ENCODE measurements at places on chromosomes 2 and 18.

- no peak for DNase-seq
These were observed 54.1 kb downstream of the C1QL2 start for GRCh38 chr2:119104414-119104813.

- no peak for DNase-seq
These were observed 644.2 kb upstream of the SETBP1 start for GRCh38 chr18:44036501-44036900.

DNA sequence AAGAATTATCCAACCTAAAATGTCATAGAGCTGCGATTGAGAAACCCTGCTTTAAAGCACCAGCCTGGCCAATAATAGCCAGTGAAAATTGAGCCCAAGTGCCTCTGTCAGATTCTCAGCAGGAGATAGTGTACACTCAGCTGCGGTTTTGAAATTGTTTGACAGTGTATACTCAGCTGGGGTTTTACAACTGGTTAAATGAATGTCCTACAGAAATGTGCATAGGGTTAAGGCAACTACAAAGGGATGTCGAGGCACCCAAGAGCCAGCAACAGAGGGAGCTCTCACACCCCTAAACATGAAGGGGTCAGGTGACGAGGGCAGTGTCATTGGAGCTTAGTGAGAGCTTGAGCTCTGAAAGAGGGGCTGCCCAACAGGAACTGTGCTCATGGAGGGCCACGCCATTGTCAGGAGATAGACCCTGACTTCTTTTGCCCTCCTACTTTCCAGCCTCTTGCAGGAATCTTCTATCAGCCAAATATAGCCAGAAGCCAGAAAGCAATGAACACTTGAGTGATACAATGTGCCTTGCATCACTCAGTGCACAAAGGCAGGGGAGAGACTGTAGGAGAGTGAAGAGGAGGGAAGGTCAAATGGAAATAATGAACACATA is 15.1 kb downstream of the ACTG2 start:
- peak; percentile 88 for DNase-seq

DNA sequence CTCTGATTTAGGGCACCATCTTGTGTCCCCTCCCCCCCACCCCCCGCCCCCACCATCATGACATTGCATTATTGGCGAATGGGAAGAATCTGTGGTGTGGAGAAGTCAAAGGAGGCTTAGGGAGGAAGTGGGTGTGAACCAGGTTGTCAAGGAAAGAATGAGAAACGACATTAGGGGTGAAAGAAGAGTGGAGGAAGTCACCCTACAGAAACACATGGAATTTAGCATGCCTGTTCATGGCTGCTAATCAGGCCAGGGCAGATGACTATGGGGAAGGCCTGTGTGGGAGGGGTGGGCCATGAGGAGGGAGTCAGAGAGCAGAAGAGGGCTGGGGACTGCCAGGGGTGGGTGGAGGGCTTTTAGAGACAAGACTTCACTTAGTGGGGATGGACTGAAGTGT is 81.6 kb downstream of the AOX1 start:
- no peak for DNase-seq

DNA sequence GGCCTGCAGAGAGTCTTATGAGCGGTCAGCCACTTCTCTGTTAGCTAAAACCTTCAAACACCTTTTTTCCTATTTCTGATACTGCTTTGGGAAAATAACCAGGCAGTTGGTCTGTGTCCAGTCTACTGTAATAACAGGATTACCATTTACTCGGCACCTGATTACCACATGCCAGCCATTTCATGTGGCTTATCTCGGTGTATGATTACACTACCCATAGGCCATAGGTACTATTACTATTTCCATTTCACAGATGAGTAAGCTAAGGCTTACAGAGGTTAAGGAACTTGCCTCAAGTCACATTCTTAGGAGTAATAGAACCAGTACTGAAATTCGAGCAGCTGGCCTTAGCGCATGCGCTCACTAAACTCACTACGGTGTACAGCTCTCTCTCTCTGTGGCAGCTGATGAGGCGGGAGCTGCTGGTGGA is 147.2 kb upstream of the L3MBTL4 start:
- DNase-seq = no peak

DNA sequence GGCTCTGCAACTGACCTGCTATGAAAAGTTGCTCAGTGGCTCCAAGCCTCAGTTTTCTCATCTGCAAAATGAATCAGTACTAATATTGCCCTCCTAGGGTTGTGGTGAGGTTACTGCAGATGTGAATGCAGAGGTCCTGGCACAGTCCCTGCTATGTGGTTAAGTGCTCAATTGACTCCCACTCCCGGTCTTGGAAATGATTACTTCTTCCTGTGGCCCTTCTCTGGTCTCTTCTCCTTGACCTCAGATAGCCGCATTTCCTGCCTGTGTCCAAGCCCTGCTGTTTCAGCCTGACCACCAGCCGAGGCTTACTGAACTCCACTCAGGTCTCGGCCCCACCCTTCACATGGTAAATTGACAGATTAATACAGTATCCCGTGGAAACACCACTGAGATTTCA is 26.3 kb downstream of the CNGA3 start:
- DNase-seq = no peak

- DNase-seq = no peak
These were observed 33.6 kb downstream of the USP40 start for GRCh38 chr2:233532971-233533370.

GRCh38 chr2:60936757-60937156 is 55.4 kb downstream of the REL start:
- no peak for DNase-seq

DNA sequence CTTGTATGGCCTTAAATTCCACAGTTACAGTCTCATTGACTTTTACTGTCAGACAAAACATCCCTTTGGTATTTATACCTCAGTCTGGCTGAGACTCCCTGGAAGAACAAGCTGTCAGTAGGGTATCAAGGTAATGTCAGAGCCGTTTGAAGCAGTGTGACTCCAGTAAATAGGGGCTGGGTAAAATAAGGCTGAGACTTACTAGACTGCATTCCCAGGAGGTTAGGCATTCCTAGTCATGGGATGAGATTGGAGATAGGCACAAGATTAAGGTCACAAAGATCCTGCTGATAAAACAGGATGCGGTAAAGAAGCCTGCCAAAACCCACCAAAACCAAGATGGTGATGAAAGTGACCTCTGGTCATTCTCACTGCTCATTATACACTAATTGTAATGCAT is 219.5 kb upstream of the SKOR2 start:
- no peak for DNase-seq

- no peak for DNase-seq
These were observed 164.1 kb downstream of the TMEM247 start for GRCh38 chr2:46643493-46643892.

GRCh38 chr2:233342301-233342700 is 12.0 kb upstream of the DGKD start:
- no peak for DNase-seq

DNA sequence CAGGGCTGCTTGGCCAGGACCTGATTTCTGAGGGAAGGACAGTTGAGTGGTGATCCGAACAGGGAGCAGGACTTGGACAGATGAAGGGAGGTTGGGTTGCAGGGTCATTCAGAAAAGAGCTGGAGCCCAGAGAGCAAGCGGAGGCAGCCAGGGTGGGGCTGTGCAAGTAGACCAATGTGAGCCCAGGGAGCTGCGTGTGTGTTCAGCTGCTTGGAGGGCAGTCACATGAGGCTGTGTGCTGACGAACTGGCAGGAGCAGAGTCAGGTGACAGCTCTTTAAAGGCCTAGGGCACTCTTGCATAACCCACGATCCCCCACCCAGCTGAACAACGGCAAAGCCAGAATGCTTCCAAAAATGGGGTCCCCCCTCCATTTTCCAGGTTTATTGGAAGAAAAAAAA is 4.6 kb upstream of the MLPH start:
- DNase-seq = peak; percentile 26

DNA sequence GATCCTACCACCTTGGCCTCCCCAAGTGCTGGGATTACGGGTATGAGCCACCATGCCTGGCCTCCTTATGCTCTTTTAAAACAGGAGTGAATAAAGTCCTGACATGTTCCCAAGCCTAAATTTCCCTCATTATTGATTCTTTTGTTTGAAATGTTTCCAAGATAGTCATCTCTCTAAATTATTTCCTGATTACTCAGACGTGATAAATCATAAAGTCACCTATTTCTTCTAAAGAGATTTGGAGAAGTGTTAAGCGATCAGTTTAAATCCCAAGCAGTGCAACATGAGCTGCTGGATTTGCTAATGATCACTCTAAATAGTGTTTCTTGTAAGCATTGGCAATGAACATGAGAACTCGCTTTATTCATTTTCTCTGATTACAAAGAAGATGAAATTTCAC is 51.8 kb downstream of the PMAIP1 start:
- no peak for DNase-seq

DNA sequence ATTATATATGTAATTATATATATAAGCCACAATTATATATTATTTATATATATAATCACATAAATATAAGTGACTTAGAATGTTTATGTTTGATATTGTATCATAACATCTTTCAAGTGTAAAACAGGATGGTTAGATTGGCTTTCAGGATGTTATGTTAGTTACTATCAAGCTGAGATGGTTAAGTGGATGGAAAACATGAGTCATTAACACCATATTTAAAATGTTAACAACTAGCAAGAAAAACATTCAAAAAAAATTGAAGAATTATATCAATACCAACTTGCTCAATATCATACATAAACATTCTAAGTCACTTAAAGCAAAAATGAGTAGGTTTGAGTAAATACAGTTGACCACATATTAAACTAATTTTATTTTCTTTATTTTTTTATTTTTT is 21.8 kb upstream of the RAB27B start:
- peak; percentile 70 for DNase-seq

GRCh38 chr2:219514196-219514761 is at the start of gene ASIC4:
ASIC4 (plus strand) TSS chr2:219514482; CDS start chr2:219514725, 243 bp downstream.
- no peak for DNase-seq

DNA sequence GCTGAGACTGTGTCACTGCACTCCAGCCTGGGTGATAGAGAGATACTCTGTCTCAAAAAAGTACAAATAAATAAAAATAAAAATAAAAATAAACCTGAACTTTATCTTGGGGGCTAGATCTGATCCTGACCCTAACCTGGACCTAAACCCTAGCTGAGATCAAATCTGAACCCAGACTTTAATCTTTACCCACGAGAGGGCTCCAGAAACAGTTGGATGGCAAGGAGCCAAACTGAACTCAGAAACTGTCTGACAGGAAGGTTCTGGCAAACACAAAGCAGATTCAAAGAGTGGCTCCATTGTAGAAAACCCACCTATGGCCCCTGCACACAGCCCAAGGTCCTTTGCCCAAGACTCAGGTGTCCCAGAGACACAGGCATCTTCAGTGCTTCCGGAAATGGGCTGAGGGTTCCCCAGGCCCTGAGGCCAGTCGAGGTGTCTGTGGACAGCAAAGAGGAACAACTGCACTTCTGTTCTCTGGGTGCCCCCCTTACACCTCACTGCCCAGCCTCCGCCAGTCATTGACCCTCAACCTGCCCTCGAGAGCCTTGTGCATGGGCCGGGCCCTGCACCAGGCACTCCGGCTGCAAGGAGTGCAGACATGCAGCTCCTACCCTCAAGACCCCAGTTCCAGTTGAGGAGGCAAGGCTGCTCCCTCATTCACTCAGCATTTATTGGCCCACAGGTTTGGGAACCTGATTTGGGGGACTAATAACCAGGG is 95.2 kb downstream of the TFCP2L1 start:
- no peak for DNase-seq

- DNase-seq = no peak
These were observed 4.3 kb upstream of the GBX2 start for GRCh38 chr2:236172255-236173035.

DNA sequence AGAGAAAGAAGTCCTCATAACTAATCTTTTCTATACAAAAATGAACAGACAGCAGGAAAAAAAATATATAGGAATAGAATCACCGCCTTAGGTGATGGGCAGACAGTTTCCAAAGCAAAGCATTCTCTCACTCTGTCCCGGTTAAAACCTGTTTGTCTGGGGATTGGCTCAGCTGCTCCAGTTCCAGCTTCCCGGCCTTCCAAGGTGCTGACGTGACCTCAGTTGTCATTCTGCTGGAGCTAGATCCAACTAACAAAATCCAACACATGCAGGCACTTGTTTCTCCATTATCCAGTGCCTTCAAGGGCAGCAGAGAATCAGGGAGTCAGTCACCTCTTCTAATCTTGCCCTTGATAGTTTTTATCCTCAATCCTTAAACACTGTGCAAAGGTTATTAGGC is 52.8 kb downstream of the IKZF2 start:
- no peak for DNase-seq

DNA sequence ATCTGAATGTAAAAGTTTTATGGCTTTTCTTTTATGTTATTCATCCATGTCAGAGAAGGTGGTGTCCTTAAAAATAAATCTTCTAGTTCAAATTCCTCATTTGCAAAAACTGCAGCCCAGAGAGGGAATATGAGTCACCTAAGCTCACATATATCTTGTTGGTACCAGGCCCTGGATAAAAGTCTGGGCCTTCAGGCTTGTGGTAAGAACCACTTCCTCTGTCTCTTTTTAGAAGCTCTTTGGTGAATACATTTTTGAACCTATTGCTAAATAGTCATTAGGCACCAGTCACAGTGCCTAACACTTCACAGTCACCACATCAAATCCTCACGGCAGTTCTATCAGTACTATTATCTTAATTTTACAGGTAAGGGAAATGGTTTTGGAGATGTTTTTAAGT is 199.2 kb downstream of the KCNS3 start:
- peak; percentile 90 for DNase-seq

GRCh38 chr18:2891526-2892431 is 45.0 kb downstream of the EMILIN2 start:
- DNase-seq = no peak

DNA sequence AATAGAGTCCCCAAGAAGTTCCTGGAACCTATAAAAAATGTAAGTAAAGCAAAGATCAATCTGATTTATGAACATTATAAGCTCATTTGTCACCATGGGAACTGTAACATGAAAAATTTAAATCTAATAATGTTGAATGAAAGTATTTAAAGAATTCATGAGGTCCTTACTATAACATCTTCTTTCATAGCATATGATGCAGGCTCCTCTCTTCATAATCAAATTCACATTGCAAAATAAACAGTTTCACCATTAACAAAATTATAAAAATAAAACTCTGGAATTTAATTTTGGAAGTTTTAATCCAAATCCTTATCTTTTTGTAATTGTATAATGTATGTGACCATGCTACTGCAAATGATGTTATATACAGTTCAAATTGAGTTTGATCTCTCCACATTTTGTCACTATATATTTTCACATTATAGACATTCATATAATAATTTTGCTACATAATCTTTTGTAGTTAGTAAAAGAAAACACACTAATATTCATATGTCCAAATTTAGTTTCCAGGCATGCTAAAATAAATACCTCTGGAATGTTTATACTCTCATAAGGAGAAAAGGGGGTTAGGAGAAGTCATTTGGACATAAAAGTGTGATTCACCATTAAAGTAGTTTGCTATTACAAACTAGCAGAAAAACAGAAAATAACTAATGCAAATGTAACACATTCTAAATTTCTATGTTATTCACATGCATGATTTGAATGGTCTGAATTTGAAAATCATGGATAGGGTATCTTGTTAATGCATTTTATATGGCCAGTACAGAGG is 954.1 kb downstream of the DSC3 start:
- DNase-seq = peak; percentile 25

DNA sequence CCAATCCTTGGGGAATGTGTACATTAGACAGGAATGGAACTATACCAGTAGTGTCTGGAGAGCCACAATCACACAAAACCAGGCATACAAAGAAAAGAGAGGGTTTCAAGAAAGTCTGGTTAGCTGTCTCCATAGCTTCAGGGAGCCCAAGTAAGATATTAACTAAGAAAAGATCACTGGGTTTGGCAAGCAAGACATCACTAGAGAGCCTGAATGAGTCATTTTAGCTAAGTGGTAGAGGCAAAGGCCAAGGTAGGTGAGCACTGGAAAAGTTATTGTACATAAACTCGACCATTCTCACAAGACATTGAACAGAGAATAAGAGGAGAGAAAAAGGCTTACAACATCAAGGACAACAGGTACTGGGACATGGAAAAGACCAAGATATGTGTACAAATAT is 143.8 kb upstream of the ARL4C start:
- no peak for DNase-seq
